Thymus (tissue), 14 donors: ENCODE measurements at places on chromosomes 4 and X.

- no peak for DNase-seq
Measured at GRCh38 chr4:177802162-177802561, 359.9 kb upstream of the AGA start.

DNA sequence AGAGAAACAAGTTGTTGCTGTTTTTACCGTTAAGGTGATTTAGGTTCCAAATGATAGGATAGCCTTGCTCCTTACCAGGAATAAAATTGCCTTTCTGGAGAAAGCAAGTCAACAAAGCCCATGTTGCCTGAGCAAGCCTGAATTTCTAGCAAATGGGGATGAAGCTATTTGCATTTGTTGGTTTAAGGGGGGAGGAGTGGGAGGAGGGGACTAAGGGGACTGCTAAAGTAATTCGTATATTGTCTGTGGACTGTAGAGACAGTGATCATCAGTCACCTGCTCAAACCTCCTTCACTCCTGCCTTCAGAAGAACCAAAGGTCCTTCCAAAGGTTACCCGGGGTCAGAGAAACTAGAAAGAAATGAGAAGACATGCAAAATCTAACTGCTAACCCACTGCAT lies 65.8 kb downstream of the SCML2 start:
- DNase-seq = no peak

- DNase-seq = no peak
Measured at GRCh38 chrX:29231800-29232199, 644.6 kb downstream of the IL1RAPL1 start.

GRCh38 chrX:19677121-19677520 lies 161.8 kb upstream of the MAP3K15 start:
- DNase-seq = no peak

- no peak for DNase-seq
Measured at GRCh38 chrX:48961585-48962091, 4.2 kb upstream of the OTUD5 start.
